ENCODE measurements at places on chromosomes 5 and 9.

DNA sequence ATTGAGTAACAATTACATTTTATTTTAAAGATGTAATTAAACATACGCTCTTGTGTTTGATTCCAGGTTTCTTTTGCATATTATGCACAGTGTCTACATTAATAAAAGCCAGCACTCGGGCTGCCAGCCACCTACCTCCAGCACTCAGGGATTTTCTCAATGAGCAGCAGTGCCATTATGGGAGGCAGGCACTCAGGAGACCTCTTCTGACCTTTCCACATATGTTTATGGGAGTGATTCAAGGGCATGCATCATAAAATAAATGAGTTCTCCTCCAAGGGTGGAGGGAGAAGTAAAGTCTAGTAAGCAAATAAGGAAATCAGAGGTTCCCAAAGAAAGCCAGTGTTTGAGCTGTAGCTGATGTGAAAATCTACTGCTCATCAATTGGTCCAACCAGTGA is 119.8 kb upstream of the IRX2 start:
- DNase-seq: no peak
- H3K36me3 ChIP-seq: no peaks in the 10 kb centered on the region
- H3K27me3 ChIP-seq: no peaks in the 10 kb centered on the region
- no peaks in the 10 kb centered on the region for H3K4me1 ChIP-seq
- H3K27ac ChIP-seq: no peak overlapping the region

DNA sequence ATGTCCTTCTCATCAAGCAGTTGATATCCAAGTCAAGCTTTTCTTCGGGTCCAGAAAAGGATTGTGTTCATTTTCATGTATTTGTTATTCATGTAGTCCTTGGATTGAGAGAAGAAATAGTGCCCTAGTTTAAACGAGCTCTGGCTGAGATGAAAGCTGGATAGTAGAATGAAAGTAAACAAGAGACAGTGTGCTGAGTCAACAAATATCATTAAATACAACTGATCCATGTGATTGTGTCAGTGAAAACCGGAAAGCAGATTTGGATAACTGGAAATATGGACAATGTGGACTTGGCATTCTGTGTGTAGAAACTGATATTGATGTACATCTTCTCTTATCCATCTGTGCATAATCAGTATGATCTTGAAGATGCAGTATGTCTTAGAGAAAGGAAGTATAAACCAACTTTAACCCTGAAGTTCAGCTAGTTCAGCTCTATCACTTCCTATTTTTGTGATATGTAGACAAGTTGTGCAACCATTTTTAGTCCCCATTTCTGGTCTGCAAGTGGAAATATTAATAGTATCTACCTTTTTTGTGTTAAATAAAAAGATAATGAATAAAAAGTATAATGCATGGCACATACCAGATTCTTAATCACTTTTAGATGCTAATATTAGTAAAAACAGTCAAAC is 4.4 kb downstream of the MUSK start:
- no peaks in the 10 kb centered on the region for H3K36me3 ChIP-seq
- no peaks in the 10 kb centered on the region for H3K4me1 ChIP-seq
- no peak overlapping the region for H3K4me3 ChIP-seq
- H3K27me3 ChIP-seq: no peaks in the 10 kb centered on the region
- H3K27ac ChIP-seq: no peak overlapping the region
- DNase-seq: no peak

DNA sequence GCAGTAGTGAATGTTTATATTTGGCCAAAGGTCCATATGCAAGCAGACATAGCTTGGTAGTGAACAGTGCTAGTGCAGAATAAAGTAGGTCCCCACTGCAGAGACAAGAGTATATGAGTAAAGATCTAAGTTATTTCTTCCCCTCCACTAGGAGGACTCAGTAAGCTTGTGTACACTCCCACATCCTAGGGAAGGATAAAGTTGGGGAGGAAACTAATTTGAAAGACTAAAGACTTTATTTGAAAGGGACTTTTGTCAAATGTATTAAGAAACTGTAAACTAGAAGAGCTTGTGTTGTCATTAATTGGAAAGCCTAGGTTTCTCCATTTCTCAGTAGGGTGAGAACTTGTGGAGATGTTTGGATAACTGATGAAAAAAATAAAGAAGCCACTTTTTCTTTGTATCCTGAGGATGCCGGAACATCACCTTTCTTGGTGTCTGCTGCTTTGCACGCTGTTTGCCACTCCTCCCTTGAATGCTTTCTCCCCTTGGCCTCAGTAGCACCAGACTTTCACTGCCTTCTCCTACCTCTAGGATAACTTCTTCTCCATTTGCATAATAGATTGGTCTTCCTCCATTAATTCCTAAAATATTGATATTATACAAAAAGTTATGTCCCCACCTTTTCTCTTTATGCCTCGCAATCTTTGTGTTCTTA is 329.0 kb downstream of the PARP8 start:
- no peaks in the 10 kb centered on the region for H3K27me3 ChIP-seq
- no peaks in the 10 kb centered on the region for H3K4me1 ChIP-seq
- H3K4me3 ChIP-seq: no peak overlapping the region
- no peak overlapping the region for H3K27ac ChIP-seq

GRCh38 chr9:20391208-20391607 is 231.1 kb downstream of the MLLT3 start:
- H3K4me3 ChIP-seq: no peak overlapping the region
- H3K27me3 ChIP-seq: no peaks in the 10 kb centered on the region
- H3K27ac ChIP-seq: peak overlapping the region; percentile 39
- peaks cover 28% of the 10 kb centered on the region for H3K4me1 ChIP-seq

GRCh38 chr5:140988100-140988499 is 21.8 kb downstream of the PCDHAC2 start:
- H3K4me3 ChIP-seq: no peak overlapping the region
- no peak for DNase-seq
- no peaks in the 10 kb centered on the region for H3K4me1 ChIP-seq
- no peaks in the 10 kb centered on the region for H3K27me3 ChIP-seq
- H3K27ac ChIP-seq: no peak overlapping the region
- no peaks in the 10 kb centered on the region for H3K36me3 ChIP-seq

DNA sequence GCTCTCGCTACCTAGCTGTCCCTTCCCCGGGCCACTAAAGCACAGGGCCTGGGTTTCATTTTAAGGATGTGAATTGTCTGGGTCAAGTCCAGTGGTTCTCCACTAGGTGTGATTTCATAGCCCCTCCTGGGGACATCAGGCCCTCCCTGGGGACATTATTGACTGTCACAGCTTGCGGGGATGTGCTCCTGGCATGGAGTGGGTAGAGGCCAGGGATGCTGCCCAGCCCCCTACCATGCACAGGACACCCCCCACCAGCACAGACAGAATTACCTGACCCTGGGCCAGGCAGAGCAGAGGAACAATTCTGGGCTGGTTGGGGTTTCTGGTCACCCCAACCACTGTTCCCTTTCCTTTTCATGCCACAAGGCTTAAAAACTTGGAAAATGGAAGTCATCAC is 4.1 kb downstream of the FAM78A start:
- peak overlapping the region; percentile 99 for H3K27ac ChIP-seq
- peaks cover 68% of the 10 kb centered on the region for H3K36me3 ChIP-seq
- peaks cover 4% of the 10 kb centered on the region for H3K27me3 ChIP-seq

DNA sequence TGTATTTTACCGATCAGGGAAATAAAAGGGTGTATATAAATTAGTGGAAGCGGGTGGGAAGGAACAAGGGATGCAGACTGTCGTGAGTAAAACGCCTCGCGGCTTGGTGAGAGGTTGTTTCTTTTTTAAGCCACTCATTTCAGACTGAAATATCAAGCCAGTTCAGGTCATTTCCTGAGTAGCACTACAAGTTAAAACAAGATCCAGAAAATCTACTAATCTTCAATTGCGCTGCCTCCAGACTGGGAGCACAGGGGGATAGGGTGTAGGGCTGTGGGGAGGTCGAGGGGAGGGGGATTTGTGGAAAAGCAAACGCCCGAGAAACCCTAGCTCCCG is 140.8 kb downstream of the TSSK1B start:
- peaks cover 80% of the 10 kb centered on the region for H3K27me3 ChIP-seq

DNA sequence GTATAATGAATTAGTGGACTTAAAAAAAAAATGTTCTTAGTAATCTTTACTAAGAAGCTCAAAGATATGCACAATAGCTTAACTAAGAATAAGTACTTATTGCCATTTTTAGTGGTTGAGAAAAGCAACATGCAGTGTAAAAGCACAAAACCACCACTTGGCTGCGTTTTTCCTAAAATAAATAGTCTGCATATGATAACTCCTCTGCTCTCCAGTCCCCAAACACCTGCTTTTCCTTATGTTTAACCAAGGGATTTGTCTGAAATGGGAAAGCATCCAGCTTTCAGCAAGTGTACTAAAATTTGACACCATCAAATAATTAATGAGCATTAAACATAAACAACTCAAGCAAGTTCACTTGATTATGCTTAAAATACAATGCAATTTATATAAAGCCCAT is 41.4 kb downstream of the PSIP1 start:
- no peak overlapping the region for H3K4me3 ChIP-seq
- peaks cover 57% of the 10 kb centered on the region for H3K36me3 ChIP-seq
- no peaks in the 10 kb centered on the region for H3K4me1 ChIP-seq
- no peak for DNase-seq

DNA sequence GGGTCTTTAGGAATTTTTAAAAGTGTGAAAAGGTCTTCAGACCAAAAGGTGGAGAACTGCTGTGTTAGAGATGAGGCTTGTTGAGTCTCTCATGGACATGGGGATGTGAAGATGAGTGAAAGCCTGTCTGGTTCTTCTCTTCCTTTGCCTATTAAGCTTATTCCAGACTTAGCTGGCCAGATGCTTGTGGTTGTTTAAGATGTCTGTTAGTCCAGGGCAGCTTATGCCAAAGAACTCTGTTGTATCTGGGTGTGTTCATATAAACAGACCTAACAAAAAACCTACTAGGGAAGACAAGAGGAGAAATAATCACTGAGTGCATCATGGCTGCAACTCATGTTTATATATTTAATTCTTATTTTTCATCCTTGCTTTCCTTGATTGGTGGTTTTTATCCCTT is 57.5 kb upstream of the NCS1 start:
- H3K4me1 ChIP-seq: peaks cover 5% of the 10 kb centered on the region
- no peak overlapping the region for H3K4me3 ChIP-seq
- DNase-seq: no peak
- H3K36me3 ChIP-seq: peaks cover 15% of the 10 kb centered on the region

GRCh38 chr9:81979196-81979595 is 9.4 kb upstream of the SPATA31D1 start:
- H3K27ac ChIP-seq: no peak overlapping the region
- no peaks in the 10 kb centered on the region for H3K27me3 ChIP-seq
- no peaks in the 10 kb centered on the region for H3K4me1 ChIP-seq
- H3K36me3 ChIP-seq: no peaks in the 10 kb centered on the region

DNA sequence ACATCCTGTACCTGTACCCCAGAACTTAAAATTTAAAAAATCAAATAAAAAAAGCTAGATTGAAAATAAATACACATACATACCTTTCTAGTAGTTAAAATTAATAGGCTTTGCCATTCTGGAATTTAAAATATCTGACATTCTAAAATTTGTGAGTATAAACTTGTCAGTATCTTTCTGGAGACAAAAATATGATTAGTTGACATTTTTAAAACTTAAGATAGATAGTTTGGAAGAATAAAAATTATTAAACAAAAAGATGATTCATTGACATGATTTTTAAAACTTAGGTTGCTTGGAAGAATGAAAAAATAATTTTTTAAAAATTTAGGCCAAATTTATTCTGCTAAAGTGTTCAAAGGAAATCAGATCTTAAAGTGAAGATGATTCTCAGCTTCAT is 43.1 kb downstream of the ISOC1 start:
- H3K36me3 ChIP-seq: no peaks in the 10 kb centered on the region
- H3K4me3 ChIP-seq: no peak overlapping the region
- no peak for DNase-seq
- H3K4me1 ChIP-seq: no peaks in the 10 kb centered on the region
- no peaks in the 10 kb centered on the region for H3K27me3 ChIP-seq

DNA sequence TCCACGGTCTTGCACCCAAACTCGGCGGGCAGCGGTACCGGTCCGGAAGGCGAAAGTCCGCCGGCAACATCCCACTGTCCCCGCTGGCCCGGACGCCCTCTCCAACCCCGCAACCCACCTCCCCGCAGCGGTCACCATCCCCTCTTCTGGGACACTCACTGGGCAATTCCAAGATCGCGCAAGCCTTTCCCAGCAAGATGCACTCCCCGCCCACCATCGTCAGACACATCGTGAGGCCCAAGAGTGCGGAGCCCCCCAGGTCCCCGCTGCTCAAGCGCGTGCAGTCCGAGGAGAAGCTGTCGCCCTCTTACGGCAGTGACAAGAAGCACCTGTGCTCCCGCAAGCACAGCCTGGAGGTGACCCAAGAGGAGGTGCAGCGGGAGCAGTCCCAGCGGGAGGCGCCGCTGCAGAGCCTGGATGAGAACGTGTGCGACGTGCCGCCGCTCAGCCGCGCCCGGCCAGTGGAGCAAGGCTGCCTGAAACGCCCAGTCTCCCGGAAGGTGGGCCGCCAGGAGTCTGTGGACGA is 33.3 kb downstream of the CD180 start:
- peaks cover 79% of the 10 kb centered on the region for H3K4me1 ChIP-seq
- H3K27ac ChIP-seq: peak overlapping the region; percentile 92
- peaks cover 64% of the 10 kb centered on the region for H3K36me3 ChIP-seq
- DNase-seq: no peak
- no peaks in the 10 kb centered on the region for H3K27me3 ChIP-seq
- peak overlapping the region; percentile 82 for H3K4me3 ChIP-seq

- no peak overlapping the region for H3K4me3 ChIP-seq
- peaks cover 2% of the 10 kb centered on the region for H3K4me1 ChIP-seq
- no peaks in the 10 kb centered on the region for H3K27me3 ChIP-seq
- DNase-seq: peak; percentile 18
- H3K27ac ChIP-seq: no peak overlapping the region
Measured at GRCh38 chr5:1511048-1511447, 12.7 kb downstream of the LPCAT1 start.

DNA sequence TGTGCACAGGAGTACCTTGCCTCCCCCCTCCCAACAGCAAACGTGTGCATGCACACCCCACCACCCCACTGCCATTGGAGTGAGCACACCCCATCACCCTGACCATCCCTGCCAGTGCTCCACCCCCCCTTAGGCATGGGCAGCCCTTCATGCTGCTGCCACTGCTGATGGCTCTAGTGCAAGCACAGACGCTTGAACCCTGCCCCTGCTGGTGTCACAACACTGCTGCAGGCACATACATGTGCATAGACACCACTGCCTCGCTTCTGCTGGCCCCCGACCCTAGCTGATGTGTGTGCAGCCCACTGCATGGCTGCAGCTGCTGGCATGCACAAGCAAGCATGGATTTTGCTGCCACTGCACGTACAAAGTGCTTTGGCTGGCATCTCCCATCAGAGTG is 16.0 kb upstream of the RGS7BP start:
- no peak overlapping the region for H3K4me3 ChIP-seq
- no peaks in the 10 kb centered on the region for H3K27me3 ChIP-seq
- no peaks in the 10 kb centered on the region for H3K4me1 ChIP-seq

DNA sequence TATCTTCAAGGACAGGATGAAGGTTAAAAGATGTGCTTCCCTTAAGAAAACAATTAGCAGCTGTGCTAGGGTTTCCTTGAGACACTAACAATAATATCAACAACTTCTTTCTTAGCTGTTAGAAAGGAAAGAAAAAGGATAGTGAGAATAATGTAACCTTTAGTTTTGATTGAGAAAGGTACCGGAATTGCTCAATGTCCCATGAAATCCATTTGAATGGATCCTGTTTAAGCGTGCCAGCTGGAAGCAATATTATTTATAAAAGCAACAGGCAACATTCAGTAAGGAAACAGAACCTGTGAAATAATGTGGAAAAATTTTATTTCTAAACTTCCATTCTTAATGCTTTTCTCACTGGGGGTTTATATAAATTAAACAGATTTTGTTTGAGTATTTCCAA is 120.9 kb downstream of the CCDC192 start:
- DNase-seq: no peak
- peaks cover 9% of the 10 kb centered on the region for H3K27me3 ChIP-seq
- H3K36me3 ChIP-seq: no peaks in the 10 kb centered on the region
- no peak overlapping the region for H3K4me3 ChIP-seq
- H3K27ac ChIP-seq: no peak overlapping the region
- H3K4me1 ChIP-seq: no peaks in the 10 kb centered on the region
